Activated CD8-positive, alpha-beta T cell treated with anti-CD3 and anti-CD28 coated beads for 36 hours (primary cell): ENCODE measurements at places on chromosomes 16 and 17.

DNA sequence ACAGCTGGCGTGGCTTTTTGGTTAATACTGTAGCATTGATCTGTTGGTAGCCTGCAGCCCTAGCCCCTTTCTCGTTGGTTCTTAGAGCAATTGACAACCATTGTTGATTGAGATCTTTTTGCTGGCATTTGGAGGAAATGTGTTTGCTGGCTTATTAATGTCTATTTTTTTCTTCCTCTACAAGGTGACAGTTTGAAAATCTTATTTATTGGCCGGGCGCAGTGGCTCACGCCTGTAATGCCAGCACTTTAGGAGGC, 1.8 kb downstream of the ATXN2L start:
- H3K27me3 ChIP-seq: no peaks in the 10 kb centered on the region
- DNase-seq: no peak
- H3K4me3 ChIP-seq: peak overlapping the region; percentile 99
- H3K36me3 ChIP-seq: peaks cover 73% of the 10 kb centered on the region

GRCh38 chr17:8122422-8122923, 1.4 kb downstream of the HES7 start:
- H3K27me3 ChIP-seq: peaks cover 36% of the 10 kb centered on the region
- H3K27ac ChIP-seq: peak overlapping the region; percentile 17
- DNase-seq: peak; percentile 57
- H3K36me3 ChIP-seq: peaks cover 11% of the 10 kb centered on the region
- H3K4me3 ChIP-seq: peak overlapping the region; percentile 97

- no peak overlapping the region for H3K4me3 ChIP-seq
- no peaks in the 10 kb centered on the region for H3K27me3 ChIP-seq
- no peaks in the 10 kb centered on the region for H3K4me1 ChIP-seq
- H3K36me3 ChIP-seq: no peaks in the 10 kb centered on the region
- DNase-seq: no peak
- no peak overlapping the region for H3K27ac ChIP-seq
These were observed 76.9 kb downstream of the MRTFB start for GRCh38 chr16:14148016-14148415.

- no peaks in the 10 kb centered on the region for H3K36me3 ChIP-seq
- no peak for DNase-seq
- no peaks in the 10 kb centered on the region for H3K4me1 ChIP-seq
These were observed 23.6 kb downstream of the RAB11FIP4 start for GRCh38 chr17:31415004-31415454.

- peaks cover 4% of the 10 kb centered on the region for H3K27me3 ChIP-seq
- H3K36me3 ChIP-seq: no peaks in the 10 kb centered on the region
- no peak for DNase-seq
- H3K4me3 ChIP-seq: no peak overlapping the region
These were observed 3.4 kb upstream of the SMPD3 start for GRCh38 chr16:68451676-68452075.

- no peak overlapping the region for H3K4me3 ChIP-seq
- H3K4me1 ChIP-seq: no peaks in the 10 kb centered on the region
- DNase-seq: no peak
- H3K27me3 ChIP-seq: no peaks in the 10 kb centered on the region
These were observed 458.9 kb upstream of the DYNLRB2 start for GRCh38 chr16:80081846-80082245.

GRCh38 chr17:48747445-48748363, 19.2 kb upstream of the HOXB13 start:
- H3K4me1 ChIP-seq: no peaks in the 10 kb centered on the region
- DNase-seq: no peak
- no peaks in the 10 kb centered on the region for H3K36me3 ChIP-seq
- H3K27ac ChIP-seq: no peak overlapping the region
- H3K4me3 ChIP-seq: no peak overlapping the region

GRCh38 chr17:73192206-73192893, 505 bp upstream of the COG1 start:
- H3K36me3 ChIP-seq: peaks cover 18% of the 10 kb centered on the region
- peak overlapping the region; percentile 99 for H3K27ac ChIP-seq
- H3K4me3 ChIP-seq: peak overlapping the region; percentile 95
- H3K27me3 ChIP-seq: no peaks in the 10 kb centered on the region

DNA sequence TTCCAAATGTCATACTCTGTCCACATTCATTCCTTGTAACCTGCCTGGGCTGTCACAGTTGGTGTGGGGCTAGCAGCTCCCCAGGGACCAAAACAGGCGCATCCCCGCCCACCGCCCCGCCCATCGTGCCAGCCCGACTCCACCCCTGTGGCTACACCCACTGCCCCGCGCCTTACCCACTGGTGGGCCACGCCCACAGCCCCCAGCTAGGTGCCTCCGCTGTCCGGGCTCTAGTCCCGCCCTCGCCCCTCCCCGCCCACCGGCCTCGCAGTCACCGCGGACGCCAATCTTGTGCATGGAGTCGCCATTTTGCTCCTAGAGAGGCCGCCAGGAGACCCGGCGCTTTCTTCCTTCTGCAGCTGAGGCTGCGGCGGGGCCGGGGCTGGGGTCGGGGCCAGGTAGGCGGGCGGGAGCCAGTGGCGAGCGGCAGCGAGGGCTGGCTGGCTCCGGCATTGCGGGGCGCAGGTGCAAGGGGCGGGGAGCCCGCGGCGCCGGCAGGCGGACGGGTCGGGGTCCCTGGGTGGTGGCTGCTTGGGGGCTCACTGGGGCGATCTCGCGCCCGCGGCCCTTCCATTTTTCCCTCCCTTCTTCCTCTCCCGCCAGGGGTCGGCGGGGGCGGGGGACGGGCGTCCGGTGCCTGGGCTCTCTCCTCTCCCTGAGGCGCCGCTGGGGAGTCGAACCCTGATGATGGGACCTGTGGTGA, at the start of gene PRPSAP2:
Gene PRPSAP2, plus strand, starts transcription at position 268 of the 703 bp plus-strand sequence. CDS start 7,703 bp downstream, outside the sequence.
- H3K36me3 ChIP-seq: peaks cover 19% of the 10 kb centered on the region
- peak within 1 kb of the TSS; percentile 86 for H3K4me3 ChIP-seq
- peak; percentile 95 for DNase-seq
- peaks cover 42% of the 10 kb centered on the region for H3K4me1 ChIP-seq

DNA sequence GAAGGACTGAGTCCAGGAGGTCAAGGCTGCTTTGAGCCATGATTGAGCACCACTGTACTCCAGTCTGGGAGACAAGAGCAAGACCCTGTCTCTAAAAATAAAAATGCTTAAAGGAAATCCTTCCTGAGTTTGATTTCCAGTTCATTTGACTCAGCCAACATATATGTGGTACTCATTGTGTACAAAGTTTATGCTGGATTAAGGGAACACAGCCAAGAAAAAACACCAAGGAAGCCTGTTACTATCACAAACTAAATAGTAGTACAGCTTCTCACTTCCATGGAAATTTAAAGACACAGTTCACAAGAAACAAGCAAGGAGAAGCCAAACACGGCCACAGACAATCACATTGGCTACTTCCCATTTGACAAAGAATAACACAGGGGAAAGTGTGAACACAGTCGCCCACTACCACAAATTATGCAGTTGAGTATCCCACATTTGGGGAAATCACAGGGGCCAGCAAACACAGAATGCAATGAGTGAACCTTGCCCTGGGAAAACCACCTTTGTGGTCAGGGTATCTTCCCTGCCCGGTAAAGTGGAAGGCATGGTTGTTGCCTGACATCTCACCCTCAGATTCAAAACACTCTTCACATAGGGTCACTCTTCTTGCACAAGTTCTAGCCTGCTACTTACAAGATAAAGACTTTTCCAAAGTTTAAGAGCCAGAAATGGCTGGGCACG, 14.5 kb downstream of the TEX14 start:
- no peaks in the 10 kb centered on the region for H3K4me1 ChIP-seq
- H3K4me3 ChIP-seq: no peak overlapping the region
- DNase-seq: no peak
- no peak overlapping the region for H3K27ac ChIP-seq
- no peaks in the 10 kb centered on the region for H3K36me3 ChIP-seq
- H3K27me3 ChIP-seq: peaks cover 4% of the 10 kb centered on the region
